ENCODE measurements at places on chromosomes 11 and 22.

DNA sequence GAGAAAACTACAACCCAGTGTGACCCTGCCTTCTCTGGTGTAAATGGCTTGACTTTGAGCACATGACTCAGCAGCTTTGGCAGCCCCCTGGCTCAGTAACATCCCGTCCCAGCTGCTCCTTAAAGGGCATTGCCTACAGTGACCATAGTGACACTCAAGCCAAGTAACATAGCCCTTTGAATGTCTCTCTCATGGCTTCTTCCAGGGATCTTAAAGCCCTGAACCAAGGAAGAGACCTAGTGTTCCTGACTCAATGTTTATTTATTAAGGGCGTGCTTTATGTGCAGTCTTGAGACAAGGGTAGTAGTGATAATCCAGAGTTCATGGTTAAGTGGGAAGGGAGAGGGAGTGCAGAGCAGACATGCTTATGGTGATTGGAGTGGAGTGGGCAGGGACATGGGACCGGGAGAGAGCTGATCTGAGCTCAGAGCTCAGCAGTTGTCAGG, 125.7 kb downstream of the PARVA start:
- no peak for DNase-seq

DNA sequence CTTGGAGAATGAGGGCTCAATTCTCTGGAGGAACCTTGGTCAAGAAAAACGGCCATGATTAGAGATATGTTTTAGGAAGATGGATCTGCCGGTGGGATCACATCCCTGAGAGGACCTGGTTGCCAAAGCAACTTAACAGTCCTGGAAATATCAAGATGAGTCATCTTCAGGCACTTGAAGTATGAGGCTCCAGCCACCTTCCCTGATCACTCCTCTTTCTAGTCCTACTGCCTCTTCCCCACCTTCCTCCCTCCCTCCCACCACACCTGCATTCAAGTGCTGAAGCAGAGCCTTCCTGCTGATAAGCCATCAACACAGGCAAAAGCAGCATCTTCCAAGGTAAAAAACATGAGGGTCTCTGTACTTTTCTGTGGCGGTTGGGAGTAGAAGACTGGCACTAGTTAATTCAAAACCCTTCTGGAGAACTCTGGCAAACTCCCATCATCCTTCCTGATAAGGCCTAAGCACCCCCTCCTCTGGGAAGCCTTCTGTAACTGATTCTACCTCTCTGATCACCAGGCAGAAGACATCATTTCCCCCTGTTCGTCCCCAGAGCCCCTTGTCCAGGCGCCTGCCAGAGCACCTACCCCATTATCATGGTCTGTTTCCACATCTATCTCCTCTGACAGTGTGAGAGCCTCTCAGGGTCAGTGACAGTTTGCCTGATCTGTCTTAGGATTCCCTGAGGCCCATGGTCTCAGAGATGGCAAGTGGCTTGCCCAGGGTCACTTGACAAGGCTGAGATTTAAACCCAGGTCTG, 79.8 kb downstream of the CLPB start:
- DNase-seq = no peak

DNA sequence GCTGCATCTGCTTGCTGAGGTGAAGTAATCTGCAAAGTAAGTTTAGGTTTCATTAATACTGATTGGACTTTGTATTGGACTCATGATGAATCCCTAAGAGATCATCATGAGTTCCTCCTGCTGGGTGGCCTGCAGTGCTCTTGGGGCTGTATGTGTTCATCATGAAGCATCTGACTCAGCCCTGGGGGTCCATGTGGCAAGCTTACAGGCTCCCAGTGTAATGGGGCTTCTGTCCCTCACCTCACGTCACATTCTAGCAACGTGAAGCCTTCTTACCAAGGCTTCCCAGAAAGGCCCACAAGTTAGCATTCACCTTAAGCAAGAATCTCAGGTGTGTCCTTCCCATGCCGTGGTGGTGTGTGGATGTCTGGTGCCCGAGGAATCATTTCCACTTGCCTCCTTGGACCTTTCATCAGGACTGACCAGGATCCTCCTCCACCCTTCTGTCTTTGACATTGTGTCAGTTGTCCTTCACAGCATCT, 23.7 kb downstream of the CRKL start:
- no peak for DNase-seq

GRCh38 chr11:43802509-43802908, 78.1 kb upstream of the ALKBH3 start:
- no peak for DNase-seq

DNA sequence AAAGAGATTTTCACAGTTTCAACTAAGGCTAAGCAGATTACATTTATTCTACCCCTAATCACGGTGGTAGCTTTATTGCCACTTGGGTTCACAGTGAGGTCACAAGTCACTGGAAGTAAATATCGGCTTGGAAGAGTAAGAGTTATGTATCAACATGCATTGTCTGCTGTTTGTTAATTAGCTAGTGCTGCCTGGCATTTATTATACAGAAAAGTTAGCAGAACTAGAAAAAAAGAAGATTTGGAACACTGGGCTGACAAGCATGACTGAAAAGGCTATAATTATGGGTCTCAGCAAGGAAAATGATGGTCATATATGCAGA, 13.7 kb upstream of the RAB38 start:
- DNase-seq = no peak

Data from suppressor macrophage treated with lipopolysaccharide for 4 hours (primary cell).